ENCODE measurements at places on chromosomes 5 and 9.

DNA sequence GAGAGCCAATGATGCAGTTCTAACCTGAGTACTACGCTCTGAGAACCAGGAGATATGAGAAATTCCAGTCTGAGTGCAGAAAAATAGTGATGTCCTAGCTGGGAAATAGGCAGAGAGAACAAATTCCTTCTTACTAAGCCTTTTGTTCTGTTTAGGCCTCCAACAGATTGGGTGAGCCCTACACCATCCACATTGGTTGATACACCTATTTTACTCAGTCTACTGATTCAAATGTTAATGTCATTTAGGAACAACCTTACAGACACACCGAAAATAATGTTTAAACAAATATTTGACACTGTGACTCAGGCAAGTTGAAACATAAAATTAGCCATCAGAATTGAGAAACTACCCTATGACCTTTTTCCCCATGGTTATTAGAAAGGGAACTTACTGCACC, 333.9 kb upstream of the IZUMO3 start:
- no peak for DNase-seq

- DNase-seq = no peak
Observed at GRCh38 chr5:175860531-175861045, 10.8 kb upstream of the CPLX2 start.

DNA sequence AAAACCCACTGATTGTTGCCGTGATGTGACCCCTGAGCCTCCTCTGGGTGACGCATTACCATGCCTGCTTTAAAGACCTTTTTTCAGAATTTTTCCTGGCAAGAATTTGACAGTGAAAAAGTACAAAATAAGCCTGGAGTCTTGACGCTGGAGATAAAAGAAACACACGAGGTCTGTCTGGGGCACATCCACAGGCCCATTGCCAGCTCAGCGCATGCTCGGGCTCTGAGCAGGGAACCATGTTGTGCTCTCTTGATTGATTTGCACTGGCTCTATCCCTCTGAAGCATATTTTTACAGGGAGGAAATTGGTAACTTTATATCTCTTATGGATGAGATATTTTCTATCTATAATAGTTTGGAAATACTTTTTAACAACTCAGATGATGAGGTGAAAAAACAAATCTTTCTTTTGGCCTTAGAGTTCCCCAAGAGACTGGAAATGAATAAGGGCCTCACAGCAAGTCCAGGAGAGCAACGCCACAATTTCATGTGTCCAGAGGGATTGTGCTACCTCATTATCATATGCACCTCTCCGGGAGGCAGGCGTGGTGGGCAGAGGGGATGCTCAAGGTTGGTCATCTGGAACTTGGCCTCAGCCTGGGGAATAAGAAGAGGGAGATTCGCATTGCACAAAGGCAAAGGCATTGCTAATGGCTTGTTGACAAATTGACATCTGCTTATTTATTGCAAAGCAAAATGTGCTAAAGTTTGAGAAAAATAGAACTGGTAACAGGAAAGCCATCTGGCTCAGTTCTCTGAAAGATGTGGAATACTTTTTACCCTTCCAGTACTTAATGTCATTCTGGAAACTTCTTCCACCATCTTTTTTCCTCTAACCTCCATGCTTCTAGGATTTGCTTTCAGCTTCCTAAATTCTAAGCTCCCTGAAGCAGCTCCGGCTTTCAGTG, 183.8 kb downstream of the PJA2 start:
- DNase-seq = no peak

DNA sequence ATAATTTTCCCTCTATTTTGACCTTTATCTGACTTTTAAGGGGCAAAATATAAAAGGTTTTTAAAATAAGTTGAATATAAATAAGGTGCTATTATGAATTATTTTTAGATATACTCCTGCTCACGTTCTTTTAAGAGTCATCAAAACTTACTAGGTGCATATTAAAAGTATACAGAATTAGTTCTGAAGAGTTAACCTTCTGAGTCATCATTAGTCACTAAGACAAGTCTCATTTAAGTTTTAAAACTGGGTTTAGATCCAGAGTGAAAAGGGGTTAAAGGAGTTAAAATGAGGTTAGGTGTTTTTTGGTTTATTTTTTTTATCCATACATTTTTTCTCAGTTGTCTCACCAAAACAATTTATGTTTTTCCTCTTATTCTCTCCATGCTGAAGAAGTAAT, 41.7 kb downstream of the SMIM15 start:
- no peak for DNase-seq

DNA sequence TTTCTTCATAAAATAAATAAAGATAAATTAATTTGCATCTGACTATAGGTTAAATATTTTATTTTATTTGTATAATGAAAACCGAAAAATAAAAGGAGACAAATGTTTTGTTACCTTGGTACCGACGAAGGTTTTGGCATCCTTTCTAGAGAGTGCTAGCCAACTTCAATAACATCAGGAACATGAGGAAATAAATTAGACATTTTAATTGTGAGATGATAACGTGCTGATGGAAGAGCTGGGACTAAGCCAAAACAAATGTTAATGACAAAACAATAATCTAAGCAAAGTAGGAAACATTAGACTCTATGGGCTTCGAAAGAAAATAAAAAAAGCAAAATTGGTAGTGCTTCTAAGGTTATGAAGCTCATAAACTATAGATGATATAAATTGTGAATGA, 201.0 kb downstream of the IRX2 start:
- DNase-seq = no peak

DNA sequence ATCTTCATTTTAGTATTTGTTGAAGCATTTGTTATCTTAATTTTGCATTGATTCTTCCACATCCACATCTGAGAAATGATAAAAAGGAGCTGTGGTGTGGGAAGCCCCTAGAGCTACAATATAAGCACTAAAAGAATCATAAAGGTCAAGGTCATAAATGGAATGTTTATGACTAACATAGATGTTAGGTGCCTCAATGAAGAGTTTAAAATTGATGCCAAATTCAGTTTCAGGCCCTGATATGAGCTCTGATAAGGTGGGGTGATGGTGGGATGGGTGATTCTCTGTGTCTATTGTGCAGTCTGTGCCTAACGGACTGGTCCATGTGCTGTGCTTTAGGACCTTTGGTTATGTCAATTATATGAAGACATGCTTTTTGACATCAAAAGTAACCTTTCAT, 61.2 kb upstream of the CAMK4 start:
- no peak for DNase-seq

Measured in CD8-positive, alpha-beta memory T cell (primary cell).